ENCODE measurements at places on chromosomes 2 and 18.

GRCh38 chr2:174224665-174225288 lies 23.6 kb downstream of the OLA1 start:
- DNase-seq = no peak

DNA sequence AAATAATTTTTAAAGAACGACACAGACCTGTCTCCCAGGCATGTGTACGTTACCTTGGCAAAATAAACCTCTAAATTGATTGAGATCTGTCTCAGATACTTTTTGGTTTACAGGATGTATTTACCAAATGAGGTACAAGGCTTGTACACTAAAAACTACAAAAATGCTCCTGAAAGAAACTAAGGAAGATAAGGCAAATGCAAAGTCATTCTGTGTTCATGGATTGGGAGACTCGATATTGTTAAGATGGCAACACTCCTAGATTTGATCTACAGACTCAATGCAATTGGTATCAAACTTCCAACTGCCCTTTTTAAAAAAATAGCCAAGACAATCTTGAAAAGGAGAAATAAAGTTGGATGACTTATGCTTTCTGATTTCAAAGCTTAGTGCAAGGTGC lies 11.5 kb upstream of the KCNE4 start:
- no peak for DNase-seq

GRCh38 chr2:218754201-218754600 lies 27.7 kb upstream of the CYP27A1 start:
- DNase-seq = no peak

- no peak for DNase-seq
Measured at GRCh38 chr2:1717113-1717512, 27.2 kb downstream of the PXDN start.

DNA sequence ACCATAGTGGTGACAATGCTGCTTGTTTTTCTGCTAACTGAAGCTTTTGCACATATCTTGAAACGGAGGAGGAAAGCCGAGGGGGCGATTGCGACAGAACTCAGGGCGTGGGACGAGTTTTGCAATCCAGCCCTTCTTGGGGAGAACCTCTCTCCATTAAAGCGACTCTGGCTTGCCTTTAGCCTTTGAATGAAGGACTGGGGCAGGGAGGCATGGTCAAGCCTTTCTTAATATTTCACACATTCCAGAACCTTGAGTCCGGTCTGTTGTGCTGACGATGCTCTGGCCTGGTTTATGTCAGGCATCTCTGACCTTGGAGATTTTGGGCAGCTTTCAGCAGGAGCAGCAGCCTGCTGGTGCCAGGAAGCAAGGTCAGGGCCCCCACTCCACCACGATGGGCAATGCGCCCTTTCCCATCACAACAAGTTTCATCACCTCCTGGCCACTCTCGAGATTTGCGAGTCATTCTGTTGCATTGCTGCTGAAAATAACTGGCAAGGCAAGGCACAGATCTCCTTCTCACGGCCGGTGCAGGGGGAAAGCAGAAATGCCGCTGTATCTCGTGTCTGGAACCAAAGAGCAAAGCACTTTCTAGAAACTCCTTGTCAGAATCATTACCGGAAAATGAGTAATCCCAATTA lies 10.8 kb downstream of the EMILIN2 start:
- DNase-seq = no peak

DNA sequence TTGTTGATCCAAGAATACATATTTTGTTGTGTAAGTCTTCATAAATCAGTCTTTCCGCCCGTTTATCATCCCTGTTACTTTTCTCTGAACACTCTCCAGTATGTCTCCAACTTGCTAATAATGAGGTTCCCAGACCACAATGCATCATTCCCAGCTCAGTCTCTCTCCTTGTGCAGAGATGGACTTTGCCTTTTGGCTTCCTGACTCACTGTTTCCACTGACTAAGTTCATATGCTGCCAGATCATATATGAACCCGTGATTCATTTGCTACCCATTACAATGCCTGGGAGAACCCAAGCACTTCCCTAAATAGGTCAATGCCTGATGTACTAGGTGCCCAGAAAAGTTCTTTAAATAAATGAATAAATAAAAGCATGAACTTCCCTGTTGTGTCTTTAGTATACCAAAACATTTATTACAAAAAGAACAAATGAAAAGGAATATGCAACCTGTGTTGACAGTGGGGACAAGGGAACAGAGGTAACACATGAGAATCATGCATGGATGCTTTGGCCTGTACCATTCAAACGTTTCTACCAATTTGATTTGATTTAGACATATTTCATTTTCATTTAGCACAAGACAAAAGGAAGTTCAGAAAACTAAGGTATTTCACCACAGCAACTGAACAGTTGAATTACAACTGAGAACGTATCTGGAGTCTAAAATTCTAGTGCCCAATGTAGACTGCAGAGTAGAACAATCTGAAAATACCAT lies 215.4 kb upstream of the HNRNPA3 start:
- DNase-seq = no peak

DNA sequence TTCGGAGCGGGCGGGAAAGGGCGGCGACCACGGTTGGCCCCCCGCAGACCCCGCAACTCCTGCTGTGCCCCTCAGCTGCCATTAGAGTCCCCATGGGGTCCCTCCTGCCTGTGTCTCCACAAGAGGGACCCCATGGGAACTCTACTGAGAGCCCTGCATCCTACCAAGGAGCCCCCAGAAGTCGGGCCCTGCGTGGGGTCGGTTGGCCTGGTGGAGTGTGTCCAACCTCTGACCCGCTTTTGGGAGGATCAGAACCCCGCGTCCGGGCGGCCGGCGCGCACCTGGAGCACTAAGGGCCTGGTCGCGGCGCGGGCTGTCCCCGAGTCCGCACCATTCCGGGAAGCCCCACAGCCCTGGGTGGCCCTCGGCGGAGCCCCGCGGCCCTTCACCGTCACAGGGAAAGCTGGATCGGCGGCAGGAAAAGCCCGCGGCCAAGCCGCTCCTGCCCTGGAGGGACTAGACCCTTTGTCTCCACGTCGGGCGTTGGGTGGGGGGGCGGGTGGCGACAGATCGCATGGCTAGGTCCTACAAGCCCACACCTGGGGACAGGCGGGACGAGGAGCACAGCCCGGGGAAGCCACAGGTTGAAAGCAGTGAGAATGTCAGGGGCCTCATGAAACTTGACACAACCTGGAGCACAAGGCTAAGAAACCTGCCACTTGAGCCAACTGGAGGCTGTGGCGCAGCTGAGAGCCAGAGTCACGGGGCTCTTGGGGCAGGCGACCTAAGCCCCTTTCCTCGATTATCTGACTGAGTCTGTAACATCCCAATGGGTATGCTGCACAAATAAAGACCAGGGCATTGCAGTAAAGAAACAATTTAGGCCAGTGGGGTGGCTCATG lies 11.2 kb upstream of the CXXC1 start:
- DNase-seq = no peak

DNA sequence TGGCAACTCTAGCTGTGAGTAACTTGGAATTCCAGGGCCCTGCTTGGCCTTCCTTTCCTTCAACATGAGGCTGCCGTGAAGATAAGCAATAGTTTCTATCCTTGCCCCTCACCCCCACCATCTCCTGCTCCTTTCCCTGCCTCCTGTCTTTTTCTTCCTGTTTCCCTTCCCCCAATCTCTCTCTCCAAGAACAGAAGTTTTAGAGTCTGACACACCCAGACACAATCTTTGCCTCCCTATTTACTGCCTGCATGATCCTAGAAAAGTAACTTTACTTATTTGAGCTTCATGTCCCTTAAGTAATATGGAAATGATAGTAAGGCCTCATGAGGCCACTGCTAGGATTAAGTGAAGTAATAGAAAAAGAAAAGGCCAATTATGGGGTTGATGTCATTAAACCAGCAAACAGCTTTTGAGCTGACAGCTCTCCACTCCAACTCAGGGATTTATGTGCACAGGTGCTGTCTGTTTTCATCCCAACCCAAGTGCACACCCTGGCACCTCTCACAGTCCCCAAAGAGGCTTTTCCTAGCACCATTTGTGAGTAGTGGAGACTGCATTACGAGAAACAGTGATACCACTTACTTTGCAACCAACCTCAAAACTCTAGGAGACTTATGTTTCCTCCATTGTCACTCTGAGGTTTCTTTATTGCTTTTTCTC lies 123.7 kb upstream of the SIX3 start:
- DNase-seq = no peak

- DNase-seq = no peak
Measured at GRCh38 chr18:3919396-3920061, 469.6 kb downstream of the TGIF1 start.

- DNase-seq = peak; percentile 13
Measured at GRCh38 chr18:11518788-11519685, 90.4 kb upstream of the SLC35G4 start.

GRCh38 chr2:72367530-72368225 lies 220.0 kb upstream of the CYP26B1 start:
- no peak for DNase-seq

DNA sequence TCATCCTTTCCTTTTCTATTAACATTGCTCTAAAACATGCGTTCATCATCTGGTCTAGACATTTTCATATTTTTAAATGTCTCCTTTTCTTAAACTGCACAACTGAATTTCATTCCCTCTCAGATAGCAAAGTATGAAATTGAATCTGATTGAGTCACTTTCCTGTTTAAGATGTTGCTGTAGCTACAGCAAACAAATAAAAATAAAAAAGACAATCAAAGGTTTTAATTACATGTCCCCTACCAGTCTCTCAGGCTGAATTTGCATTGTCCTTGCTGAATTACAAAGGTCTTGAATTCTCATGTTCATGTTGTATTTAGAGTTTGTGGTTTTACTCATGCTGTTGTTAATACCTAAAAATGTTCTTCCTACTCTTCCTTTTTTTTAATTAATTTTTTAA lies 537.9 kb upstream of the LRATD1 start:
- DNase-seq = no peak

- DNase-seq = peak; percentile 70
Measured at GRCh38 chr2:61017003-61017555, 441 bp upstream of the PEX13 start.

DNA sequence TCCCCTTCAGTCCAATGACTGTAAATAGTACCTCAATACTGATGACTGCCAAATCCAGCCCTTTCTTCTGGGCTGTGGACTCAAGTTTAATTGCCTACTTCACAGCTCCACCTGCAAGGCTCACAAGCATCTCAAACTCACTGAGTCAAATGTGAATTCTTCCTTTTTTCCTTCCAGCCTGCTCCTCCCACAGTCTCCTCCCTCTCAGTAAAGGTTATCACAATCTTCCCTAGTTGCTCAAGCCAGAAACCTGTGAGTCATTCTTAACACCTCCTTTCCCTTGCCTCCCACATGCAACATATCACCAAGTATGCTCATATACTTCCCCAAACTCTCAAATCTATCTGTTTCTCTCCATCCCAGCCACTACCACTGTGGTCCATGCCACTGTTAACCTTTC lies 3.7 kb upstream of the MFSD6 start:
- DNase-seq = no peak

- DNase-seq = no peak
Measured at GRCh38 chr2:133026536-133027177, 356.7 kb upstream of the LYPD1 start.

- DNase-seq = no peak
Measured at GRCh38 chr2:36492216-36492945, 105.6 kb downstream of the FEZ2 start.

All from GDM1 (cell line).